ENCODE measurements at places on chromosomes 6 and 20.

DNA sequence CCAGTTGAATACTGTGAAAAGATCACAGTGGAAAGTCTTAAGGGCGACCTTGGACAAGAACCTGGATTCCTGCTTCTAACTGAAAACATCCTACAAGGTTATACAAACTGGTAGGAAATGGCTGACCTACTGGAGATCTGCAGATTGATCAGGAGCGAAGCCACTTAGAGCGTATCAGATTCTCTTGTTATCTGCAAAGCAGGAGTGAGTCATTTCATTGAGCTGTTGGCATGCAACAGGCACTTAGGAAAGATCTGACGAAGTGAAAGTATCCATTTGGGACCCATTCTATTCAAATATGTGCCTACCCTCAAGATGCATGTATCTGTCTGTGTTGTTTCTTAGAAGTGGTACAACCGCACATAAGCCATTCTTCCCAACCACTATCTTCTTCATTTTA lies 131.2 kb upstream of the RIN2 start:
- no peaks in the 10 kb centered on the region for H3K36me3 ChIP-seq
- no peaks in the 10 kb centered on the region for H3K4me1 ChIP-seq
- no peak for DNase-seq
- H3K27me3 ChIP-seq, result no peaks in the 10 kb centered on the region

DNA sequence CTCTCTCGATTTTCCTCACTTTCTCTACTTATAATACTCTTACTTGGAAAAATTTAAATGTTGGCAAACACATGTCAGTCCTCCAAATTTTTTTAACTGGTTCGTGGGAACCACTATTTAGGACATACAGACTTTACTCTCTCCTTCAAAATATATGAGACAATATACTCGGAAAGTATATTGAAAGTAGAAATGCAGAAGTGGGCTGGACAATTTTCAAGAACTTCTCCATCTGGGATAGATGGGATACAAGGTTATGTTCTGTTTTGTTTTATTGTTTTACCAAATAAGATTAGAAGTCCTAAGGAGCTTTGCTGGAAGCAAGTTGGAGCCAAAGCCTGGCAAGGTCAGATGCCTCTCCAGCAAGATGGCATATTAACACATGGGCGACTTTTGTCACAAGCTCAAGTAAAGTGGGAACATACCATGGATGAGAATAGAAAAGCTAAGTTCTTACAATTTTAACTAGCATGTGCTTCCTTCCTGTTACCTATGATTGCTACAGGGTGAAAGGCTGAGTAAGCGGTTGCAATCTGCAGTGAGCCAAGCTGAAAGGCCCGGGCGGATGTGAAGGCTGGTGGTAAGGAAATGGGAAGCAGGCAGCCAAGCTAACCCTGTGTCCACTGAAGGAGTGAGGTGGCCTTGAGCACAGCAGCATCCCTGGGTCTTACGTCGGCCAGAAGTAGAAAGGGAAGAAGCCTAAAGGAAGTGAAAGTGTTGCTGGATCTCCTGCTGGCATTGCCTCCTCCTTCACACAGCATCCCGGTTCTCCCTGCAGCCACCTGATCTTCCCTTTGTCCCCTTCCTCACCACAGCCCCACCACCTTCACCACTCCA lies 7.1 kb downstream of the MAP3K5 start:
- no peak overlapping the region for H3K4me3 ChIP-seq
- H3K27me3 ChIP-seq, result no peaks in the 10 kb centered on the region
- no peak overlapping the region for H3K27ac ChIP-seq
- DNase-seq, result peak; percentile 79

- no peak for DNase-seq
- H3K36me3 ChIP-seq, result no peaks in the 10 kb centered on the region
- H3K4me1 ChIP-seq, result no peaks in the 10 kb centered on the region
- no peak overlapping the region for H3K4me3 ChIP-seq
- H3K27me3 ChIP-seq, result no peaks in the 10 kb centered on the region
These were observed 3.9 kb upstream of the TIAM2 start for GRCh38 chr6:154991207-154991606.

DNA sequence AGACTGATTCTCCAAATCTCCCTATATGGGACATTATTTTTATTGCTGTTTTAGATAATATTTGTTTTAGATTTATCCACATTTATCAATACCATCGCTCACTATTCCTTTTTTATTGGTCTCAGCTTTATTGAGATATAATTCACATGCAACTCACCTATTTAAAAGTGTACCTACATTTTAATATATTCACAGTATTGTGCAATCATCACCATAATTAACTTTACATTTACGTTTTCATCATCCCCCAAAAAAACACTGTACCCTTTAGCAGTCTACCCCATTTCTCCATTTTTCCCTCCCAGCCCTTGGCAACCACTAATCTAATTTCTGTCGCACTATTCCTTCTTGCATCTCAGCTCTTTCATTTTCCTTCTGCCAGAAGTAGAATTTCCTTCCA lies 110.8 kb upstream of the HDAC2 start:
- no peak for DNase-seq
- H3K27ac ChIP-seq, result no peak overlapping the region
- H3K4me1 ChIP-seq, result no peaks in the 10 kb centered on the region
- no peaks in the 10 kb centered on the region for H3K27me3 ChIP-seq
- H3K4me3 ChIP-seq, result no peak overlapping the region

DNA sequence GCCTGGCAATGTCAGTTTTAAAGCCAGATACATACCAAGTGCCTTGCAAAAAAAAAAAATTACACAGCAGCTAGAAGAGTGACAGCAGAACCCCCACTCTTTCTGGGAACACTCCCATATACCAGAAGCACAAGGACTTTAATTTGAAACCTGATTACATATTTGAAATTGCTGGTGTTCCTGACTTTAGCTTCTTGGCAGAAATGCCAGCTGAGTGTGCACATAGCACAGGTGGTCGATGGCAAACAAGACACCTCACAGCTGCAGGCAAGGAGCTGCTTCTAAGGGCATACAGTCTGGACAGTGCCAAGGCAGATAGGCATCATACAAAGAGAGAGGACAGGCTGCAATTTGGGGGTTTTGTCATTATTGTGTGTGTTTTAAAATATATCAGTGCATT lies 150.7 kb upstream of the SGK1 start:
- H3K36me3 ChIP-seq, result no peaks in the 10 kb centered on the region
- H3K4me3 ChIP-seq, result no peak overlapping the region
- H3K4me1 ChIP-seq, result peaks cover 3% of the 10 kb centered on the region
- no peaks in the 10 kb centered on the region for H3K27me3 ChIP-seq
- H3K27ac ChIP-seq, result no peak overlapping the region

Data from kidney (tissue), 22 donors.